Large intestine (tissue), 12 donors: ENCODE measurements at places on chromosomes 16 and 17. TPM values are rescaled to one million over a fixed set of nuclear protein-coding genes. Genes with fewer than 3 reads are reported as not detected.

DNA sequence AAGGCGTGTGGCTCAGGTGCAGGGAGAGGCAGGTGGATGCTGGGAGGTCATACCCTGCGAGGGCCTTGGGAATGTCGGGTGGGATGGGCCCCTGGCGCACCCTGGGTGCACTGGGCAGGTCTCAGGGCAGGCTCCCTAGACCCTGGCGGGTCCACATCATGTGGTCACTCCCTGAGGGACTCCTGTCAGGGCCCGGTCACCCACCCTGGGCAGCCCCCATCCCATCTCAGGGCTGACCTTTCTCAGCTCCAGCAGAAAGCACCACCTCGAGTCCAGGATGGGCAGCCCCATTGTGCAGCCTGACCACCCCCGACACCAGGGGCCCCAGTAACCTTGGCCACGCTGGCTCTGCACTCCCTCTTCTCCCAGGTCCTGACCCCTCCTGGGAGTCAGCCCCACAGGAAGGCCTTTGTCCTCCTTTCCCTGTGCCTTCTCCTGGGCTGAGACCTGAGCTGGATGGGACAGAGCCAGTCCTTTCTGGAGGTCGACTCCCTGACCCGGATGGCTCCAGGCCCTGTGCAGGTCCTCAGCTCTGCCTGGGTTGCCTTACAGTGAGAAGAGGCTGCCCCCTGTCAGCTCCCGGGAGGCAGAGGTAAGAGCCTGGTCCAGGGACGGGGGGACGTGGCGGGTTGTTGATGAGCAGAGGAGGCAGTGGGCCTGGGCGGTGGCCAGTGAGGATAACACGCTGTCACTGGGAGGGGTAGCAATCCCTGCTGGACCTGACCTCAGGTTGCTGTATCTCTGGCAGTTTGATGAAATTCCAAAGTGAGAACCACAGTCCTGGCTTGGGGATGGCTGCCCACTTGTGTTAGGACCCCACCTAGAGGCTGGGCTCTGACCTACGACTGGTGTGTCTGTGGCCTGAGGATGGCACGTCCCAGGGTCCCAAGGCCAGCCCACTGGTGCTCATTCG, 77.9 kb downstream of the GOSR1 start:
- DNase-seq: no peak

The INCA1 gene
- polyA plus RNA-seq: 4.6 TPM

DNA sequence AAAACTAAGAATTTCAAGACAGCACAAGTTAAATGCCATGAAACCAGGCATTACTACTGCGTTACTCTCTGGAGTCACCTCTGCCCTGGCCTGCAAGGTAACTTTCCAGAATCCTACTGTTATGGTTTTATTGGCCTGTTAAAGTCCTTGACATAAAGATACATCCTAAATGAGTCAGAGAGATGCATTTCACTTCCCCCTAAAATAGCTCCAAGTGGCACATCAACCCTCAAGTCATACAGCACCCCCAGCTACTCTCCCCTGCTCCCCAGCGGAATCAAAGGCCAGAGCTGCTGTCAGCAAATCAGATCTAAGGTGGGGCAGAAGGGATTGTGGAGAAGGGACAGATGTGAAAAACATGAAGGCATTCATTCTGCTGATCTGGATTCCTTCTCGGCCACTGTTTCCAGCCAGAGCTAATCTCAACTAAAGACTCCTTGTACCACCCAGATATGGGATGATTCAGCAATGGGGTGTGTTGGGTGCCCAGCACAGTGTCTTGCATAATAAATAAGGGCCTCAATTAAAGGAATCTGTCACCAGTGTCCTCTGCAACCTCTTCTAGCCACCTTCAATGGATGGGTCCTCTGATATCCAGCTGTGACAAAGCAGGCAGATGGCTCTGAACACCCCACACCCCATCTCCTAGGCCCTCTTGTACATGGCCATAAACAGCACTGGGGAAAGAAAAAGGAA, 8.5 kb upstream of the CCL1 start:
- no peak for DNase-seq

The KCTD19 gene
- 0.40 TPM for polyA plus RNA-seq

GRCh38 chr17:62763891-62764600, 44.1 kb downstream of the MARCHF10 start:
- DNase-seq: no peak

GRCh38 chr16:86584726-86585721, 6.7 kb downstream of the FOXL1 start:
- DNase-seq: no peak
